ENCODE measurements at places on chromosomes 16 and 17.

DNA sequence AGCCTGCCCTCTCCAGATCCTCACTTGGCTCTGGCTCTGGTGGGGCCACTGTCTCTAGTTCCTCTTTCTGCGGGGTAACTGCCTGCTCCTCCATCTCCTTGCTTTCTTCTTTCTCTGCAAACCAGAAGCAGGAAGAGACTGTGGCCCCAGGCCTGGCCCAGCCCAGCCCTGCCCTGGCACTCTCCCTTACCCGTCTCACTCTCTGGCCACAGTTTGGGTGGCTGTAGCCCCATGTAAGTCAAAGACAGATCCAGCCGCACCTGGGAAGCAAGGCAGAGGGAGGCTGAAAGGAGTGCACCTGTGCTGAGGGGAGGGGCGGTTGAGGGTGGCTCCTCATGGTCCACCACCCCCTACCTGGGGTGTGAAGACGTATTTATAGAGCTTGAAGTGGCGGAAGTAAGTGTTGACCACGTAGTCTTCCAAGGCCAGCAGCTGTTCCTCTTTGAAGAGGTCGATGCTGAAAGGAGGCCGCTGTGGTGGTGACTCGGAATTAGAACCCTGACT lies 2.8 kb downstream of the CFAP119 start:
- DNase-seq, result no peak

DNA sequence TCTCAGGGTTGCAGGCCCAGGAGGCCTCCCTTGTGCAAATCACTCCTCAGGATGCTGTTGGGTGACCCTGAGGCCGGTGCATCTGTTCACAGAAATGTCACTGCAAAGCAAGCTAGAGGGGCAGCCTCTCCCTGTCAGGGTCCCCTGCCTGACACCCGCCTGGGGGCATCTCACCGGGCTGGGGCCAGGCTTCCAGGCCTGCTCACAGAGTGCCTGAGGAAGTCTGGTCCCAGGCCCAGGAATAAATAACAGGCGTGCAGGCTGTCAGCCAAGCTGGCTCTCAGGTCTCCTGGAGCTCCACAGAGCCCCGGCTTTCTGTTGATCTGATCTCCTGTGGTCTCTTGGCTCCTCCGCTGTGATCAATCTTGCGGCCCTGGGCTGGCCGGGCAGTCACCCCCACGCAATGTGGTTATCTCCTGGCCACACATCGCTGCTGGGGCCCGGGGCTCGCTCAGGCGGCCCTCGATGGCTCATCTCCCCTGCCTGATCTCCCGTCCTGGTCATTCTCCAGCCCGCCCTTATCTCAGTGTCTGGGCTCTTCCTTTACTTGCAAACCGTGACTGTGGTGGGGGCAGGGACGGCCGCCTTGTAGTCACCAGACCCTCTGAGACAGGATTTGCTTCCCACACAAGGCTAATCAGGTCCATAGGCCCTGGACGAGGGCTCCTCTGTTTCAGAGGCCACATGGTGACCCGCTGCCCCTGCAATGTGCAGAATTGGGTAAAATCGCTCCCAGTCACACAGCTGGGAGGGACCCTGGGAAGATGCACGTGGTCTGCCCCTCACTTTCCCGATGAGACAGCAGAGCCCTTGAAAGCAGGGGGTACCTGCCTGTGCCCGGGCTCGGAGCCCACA lies 231.2 kb upstream of the GSE1 start:
- no peak for DNase-seq

- no peak for DNase-seq
These were observed 157.4 kb downstream of the FOXL1 start for GRCh38 chr16:86735727-86736126.

DNA sequence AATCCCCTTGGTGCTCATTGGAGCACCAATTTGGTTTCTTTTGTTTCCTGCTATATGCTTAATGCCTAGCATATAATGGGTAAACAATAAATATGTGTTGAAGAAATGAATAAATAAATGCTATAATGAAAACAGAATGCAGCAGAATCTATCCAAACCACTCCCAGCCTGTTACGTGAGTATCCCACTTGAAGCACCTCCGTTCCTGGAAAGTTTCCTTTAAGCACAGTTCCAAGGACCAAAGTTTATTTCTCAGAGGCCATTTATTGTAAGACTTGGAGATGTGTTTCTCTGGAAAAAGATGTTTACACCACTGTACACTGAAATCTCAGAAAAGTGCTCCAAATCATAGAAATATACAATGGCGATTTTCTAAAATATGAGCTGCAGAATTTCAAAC lies 187.0 kb downstream of the SOX9 start:
- DNase-seq, result no peak

GRCh38 chr17:5127910-5128309 lies 12.1 kb downstream of the USP6 start:
- no peak for DNase-seq

GRCh38 chr16:52422307-52422706 lies 124.6 kb downstream of the TOX3 start:
- DNase-seq, result no peak

DNA sequence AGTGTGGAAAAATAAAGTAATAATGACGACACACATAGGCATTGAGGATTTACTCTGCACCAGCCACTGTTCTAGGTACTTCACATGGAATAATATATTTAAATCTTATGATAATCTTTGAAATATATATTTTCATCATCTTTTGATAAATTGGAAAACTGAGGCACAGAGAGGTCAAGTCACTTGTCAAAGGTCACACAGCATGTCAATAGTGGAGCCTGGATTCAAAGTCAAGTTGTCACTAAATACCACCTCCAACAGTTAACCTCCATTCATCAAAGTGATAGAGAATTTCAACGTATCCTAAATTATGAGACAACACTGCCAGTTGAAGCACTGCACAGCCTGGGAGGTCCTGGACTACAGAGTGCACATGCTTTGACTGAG lies 121.7 kb downstream of the IRX5 start:
- no peak for DNase-seq

DNA sequence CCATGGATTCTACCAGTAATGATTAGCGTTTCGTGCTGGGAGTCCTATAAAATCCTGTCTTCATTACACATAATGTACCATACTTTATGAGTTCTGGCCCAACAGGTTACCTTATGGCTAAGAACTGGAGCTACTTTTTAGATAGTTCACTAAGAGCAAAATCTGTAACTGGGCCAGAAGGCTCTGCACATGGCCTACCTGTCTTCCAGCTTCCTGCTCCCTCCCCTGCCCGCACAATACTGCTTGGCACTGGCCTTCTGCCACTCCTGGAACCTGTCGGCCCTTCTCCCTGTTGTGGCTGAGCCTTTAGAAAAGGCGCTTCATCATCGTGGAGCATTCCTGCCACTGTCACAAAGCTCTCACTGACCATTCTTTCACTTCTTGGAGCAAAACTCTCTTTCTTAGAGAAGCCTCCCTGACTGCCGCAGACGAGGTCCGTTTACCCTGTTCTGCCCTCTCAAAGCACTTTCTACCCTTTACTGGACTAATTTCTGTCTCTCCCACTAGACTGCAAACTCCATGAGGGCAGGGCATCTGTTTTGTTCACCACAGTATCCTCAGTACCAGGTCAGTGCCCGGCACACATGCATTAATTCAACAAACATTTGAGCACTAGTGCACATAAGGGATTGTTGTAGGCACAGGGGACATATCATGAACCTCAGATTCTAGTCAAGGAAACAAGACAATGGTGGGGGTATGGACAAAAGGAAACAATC lies 116.5 kb downstream of the PARN start:
- DNase-seq, result no peak

DNA sequence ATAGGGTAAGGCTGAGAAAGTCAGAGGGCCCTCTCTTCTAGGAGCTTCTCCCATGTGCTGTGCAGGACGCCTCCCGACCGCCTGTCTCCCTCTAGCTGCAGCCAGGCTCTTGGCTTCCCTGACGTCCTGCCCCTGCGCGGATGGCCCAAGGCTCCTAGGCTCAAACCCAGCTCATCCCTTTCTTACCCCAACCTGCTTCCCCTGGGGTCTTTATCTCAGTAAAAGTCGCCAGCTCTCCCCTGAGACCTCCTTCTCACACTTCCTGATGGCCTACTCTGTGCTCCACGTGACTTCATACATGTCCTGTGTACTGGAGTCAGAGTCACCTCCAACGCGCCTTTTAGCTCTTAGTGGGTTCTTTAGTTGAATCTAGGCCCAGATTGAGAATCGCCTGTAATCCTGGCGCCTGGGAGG lies 1.1 kb upstream of the ZNF747 start:
- peak; percentile 43 for DNase-seq

- no peak for DNase-seq
These were observed 10.9 kb upstream of the IL34 start for GRCh38 chr16:70635336-70636016.

DNA sequence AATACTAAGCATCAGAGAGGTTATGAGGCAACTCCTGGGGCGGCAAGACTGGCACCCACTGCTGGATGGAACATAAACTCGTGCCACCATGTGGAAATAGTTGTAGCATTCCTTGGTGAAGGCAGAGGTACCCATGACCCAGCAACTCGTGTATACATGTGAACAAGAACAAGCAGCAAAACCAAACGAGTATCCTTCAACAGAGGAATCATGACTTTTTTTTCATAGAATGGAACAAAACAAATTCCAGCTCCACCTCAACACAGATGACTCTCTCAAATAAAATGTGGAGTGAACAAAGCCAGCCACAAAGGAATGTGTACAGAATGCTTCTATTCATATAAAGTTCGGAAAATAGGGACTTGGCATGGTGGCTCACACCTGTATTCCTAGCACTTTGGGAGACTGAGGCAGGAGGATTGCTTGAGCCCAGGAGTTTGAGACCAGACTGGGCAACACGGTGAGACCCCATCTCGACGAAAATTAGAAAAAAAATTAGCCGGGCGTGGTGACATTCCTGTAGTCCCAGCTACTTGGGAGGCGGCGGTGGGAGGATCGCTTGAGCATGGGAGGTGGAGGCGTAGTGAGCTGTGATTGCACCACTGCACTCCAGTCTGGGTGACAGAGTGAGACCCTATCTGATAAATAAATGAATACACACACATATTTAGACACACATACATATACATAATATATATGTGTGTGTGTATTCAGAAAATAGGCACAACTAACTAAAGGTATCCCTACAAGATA lies 35.3 kb downstream of the B9D1 start:
- no peak for DNase-seq

DNA sequence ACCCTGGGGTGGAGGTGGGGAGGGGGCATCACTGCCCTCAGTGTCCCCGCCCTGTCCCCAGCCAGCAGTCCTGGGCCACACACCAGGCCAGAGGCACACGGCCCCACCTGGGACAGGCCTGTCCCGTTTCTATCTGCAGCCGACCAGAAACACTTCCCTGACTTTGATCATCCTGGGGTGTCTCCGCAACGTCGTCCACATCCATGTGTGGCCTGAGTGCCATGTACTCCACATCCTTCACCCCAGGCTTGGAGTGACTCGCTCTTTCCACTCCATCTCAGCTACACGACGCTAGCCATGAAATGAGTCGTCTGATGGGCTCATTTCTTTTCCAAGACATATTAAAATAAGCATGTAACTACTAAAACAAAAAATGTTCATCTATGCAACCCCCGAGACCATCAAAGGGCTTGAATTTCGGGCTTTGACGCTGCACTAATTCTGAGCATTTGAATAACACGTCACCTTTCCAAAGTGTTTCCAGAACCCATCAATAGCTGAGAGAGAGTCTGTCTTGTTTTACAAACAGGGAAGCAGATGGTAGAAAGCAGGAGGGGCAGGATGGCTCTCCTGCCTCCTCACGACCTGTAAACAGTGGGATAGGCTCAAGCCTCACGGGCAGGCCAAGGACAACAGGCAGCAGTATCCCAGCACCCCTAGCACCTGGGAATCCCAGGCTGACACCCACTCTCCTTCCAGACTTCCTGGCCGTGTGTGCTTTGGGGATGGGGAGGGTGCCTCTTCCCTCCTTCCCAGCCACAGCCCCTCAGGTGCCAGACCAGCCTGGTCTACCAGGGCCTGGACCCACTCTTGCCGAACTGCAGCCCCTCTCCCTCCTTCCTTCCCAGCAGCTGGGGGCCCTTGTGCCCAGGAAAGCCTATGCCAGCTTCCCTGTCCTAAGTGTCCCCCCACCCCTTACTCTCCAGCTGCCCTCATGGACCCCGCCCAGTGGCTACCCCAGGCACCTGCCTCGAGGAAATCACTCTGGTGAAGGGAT lies 20.0 kb upstream of the RASD1 start:
- no peak for DNase-seq

DNA sequence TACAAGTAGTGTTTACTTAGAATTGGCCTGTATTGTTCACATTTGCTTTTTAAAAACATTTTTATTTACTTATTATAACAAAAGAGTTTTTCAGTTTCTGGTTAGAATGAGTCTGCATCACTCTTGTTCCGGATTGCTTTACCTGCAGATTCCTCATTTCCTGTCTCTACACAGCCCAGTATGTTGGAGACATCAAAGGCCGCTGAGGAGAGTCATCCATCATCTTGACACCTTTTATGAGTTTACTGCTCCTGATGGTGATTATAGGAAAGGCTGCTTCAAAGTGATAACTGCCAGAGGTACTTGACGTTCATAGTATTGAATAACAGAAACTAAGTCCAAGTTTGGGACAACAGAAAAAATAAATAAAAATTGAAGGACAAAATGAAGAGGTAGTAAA lies 490.5 kb upstream of the CA10 start:
- no peak for DNase-seq

GRCh38 chr17:33686171-33686570 lies 393.1 kb upstream of the ASIC2 start:
- no peak for DNase-seq

DNA sequence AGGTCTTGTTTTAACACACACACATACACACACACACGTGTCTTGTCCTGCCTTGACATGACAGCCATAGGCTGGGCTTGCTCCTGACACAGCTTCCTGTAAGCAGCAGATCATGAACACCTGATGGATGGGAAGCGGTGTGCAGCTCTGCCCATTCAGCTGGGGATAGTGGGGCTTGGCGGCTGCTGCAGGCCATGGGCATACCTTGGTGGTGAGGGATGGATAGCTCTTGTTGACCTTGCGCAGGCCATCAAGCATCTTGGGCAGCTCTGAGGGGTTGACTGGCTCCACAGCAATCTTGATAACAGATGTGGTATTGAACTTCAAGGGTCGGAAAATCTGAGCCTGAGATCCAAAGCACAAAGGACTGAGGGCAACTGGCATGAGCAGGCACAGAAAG lies 12.0 kb downstream of the HIGD1B start:
- no peak for DNase-seq

DNA sequence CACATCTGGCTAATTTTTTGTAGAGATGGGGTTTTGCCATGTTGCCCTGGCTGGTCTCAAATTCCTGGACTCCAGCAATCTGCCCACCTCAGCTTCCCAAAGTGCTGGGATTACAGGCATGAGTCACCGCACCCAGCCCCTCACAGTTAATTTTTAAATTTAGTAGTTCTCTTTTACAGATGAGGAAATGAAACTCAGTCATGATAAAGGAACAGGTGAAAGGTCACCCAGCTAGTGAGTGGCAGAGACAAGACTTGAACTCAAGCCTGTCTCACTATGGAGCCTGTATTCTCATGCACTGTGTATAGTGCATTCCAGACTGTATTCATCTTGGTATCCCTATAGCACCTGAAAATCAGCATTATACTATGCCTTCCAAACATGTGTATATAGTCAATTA lies 77.1 kb upstream of the WSB1 start:
- DNase-seq, result no peak

GRCh38 chr17:30920683-30921543 lies 832 bp upstream of the ADAP2 start:
- DNase-seq, result no peak

GRCh38 chr16:86708431-86708830 lies 130.1 kb downstream of the FOXL1 start:
- no peak for DNase-seq
